ENCODE measurements at places on chromosomes 5 and 9.

- DNase-seq: no peak
These were observed 16.9 kb upstream of the BOD1 start for GRCh38 chr5:173633304-173633703.

DNA sequence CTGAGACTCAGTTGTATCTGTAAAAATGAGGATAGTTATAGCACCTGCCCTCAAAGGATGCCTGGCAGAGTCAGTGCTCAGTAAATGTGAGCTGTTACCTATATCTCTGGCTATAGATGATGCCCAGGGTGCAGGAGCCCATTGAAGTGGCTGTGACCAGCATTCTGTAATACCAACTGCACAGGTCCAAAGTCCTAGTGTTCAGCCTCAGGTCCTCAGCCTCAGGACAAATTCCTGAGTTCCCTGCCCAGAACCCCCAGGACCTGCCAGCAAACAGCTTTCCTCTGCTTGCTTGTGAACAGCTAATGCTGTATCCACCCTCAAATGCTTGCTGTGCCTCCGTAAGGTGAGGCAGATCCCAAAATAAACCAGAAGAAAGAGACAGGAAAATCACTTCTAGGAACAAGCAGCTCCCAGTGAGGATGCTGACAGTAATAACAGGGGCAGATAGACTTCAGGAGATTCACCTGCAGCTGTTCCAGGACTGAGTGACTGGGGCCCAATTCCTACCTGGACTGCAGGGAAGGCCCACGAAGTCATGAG lies 80.8 kb downstream of the SIL1 start:
- DNase-seq: no peak

DNA sequence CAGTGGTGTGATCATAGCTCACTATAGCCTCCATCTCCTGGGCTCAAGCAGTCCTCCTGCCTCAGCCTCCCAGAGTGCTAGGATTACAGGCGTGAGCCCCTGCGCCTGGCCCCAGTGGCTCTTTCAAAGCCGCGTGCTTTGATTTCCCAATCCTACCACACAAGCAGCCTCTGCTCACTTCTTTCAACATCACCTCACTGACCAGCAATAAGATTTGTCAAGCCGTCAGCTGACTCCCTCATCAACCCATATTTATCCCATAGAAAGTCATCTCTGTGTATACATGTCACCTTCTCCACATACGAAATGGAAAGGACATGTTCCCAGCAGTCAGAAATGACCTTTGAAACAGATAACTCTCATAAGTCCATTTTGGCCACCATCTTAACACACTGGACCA lies 26.0 kb downstream of the SLC31A2 start:
- no peak for DNase-seq

DNA sequence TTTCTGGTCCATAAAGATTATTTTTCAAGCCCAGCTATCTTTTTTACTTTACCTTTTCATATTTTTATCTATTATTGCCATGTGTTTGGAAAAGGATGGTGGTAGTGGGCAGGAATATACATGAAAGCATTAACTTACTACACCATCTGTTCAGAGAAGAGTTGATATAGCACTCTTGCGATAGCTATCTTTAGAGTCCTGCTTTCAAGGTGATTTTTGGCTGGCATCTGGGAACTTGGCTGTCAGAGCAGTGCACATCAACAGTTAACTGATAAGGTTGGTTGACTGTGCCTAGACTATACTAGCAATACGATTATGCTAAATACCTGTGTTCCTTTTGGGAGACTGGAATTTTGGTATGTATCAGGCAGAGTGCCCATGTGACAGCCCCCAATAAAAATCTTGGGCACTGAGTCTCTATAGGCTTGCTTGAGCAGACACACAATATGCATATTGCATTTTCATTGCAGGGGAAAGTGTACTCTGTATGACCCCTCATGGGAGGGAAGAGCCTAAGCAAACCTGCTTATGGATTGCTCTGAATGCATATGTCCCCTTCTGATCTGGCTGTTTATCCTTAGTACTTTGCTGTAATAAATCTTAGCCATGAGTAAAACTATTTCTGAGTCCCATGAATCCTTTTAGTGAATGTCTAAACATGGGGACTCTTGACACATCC lies 227.6 kb upstream of the C9orf72 start:
- no peak for DNase-seq

DNA sequence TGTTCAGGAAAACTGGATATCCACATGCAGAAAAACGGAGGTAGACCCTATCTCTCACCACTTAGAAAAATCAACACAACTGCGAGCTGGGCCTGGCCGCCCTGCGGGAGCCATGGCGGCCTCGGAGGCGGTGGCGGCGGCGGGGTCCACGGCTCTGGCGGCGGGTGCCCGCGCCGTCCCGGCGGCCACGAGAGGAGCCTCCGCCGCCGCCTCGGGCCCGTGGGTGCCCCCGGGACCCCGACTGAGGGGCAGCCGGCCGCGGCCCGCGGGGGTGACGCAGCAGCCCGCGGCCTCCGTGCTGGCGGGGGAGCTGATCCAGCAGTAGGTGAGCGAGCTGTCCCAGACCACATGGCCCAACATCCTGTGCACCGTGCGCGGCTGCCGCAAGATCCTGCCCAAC lies 25.3 kb downstream of the FANCC start:
- no peak for DNase-seq

- no peak for DNase-seq
These were observed 52.5 kb upstream of the SEMA6A start for GRCh38 chr5:116626945-116627679.

DNA sequence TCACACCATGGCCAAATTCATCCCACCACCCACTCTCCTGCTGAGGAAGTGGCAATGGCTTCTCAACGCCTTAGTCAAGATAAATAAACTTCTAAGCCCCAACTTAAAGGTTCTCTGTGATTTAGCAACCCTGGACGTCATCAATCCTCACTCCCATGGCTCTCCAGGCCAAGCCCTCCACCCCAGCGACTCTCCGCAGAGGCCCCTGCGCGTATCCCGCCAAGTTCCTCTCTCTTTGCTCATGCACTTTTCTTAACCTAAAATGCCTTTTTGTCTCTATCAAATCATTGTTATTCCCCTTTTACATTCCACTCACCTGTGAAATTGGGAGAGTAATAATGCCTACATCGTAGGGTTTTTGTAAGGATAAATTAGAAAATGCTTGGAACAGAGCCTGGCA lies 88.6 kb downstream of the NRG2 start:
- no peak for DNase-seq

DNA sequence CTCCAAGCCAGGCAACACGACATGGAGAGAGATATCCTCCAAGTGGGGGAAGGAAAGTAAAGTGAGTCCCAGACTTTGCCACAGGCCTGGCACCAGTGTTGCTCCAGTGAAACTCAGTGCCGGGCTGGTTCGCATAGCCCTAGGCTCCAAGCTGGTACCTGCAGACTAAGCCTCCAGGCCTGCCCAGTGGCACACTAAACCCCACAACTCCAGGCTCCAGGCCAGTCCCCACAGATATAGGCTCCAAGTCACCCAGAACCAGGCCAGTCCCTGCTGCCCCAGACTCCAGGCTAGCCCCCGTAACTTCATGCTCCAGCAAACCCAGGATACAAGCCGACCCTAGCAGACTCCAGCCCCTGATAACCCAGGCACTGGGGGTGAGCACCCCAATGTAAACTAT lies 23.0 kb upstream of the AP3B1 start:
- DNase-seq: no peak

DNA sequence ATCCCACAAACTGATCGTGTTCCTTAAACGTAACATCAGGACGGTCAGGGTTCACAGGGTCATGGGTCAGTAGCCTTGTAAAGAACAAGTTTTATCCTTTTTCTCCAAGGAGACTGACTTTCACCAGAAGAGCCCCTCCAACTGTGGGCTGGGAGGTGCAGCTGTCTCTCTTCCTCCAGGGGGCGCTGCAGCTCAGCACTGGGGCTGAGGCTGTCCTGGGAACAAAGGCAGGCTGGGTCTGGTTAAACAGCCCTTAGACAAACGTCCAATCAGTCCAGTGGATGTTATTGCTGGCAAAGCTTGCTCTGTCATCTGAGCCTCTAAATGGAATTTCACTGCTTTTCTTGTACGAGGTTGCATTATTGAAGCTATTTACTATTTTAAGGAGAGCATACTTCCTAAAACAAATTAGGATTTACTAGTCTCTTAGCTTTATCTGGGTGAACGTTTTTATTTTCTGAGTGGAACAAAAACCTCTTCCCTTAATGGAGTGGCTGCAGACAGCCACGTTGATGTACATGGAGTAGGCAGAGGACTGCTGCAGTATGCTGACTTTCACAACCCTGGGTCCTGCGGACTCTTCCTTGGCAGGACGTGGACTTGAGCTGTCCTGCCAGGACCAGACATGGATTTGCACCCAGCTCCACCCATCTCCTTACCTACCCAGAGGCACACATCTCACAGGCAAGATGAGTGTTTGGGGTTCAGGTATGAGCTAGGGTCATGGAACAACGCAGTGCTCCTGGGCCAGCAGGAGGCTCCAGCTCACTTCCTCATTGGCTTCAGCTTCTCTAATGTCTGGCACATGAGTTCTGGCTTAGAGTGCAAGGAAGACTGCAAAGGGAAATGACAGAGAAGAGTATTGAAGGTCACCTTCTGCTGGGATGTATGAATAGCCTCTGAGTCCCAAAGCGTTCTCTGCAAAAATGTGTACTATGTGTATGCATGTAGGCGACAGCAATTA lies 7.8 kb downstream of the EXOSC2 start:
- peak; percentile 70 for DNase-seq

- no peak for DNase-seq
These were observed 34.3 kb upstream of the SPATA31D4 start for GRCh38 chr9:81893929-81894328.

GRCh38 chr5:159210210-159210661 lies 883 bp upstream of the RNF145 start:
- DNase-seq: no peak

- no peak for DNase-seq
These were observed 628.5 kb downstream of the CHSY3 start for GRCh38 chr5:130532786-130533185.

DNA sequence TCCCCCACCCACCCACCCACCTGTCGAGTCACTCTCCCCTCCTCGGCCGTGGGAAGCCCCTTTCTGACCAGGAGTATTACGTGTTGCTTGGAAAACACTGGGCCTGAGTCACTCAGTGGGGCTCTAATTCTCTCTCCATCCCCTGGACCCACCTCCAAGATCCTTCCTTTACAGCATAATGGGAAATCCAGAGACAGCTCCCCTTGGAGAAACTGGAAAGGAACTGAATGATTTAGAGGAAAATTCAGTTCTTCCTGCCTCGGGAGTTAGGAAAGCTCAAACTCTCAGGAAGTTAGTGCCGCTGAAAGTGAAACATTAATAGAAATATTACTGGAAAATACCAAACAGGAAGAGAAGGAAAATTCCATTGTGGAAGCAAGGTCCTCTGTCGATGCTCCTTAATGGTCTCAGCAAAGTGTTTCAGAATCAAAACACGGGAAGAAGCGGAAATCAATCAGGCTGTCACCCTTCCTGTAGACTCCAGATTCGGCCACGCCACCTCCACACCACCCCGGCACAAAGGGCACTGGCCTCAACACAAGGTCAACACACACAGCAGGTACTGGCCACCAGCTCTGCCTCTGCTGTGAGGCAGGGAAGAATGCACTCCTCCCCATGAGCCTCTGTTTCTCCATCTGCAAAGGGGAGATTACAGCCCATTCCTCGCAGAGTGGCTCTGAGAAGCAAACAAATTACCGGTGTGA lies 9.6 kb downstream of the SHB start:
- DNase-seq: no peak

- no peak for DNase-seq
These were observed 39.9 kb downstream of the KIF24 start for GRCh38 chr9:34289159-34289558.

GRCh38 chr5:149387081-149387631 lies 8.1 kb upstream of the IL17B start:
- DNase-seq: no peak

DNA sequence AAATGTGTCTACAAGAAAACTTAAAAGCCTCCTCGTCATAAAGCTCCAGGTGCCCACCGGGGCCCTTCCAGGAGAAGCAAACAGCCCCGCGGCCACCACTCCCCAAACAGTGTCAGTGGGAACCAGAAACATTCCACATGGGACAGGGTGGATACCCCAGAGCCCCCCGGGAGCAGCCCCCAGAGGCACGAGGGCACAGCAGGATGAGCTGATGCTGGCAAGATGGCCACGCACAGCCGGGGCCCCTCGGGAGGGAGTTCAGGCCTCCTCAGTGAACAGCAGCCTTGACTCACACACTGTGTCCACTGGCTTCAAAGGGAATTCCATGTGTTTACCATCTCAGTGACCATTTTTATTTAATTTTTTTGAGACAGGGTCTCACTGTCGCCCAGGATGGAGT lies 10.5 kb downstream of the EXD3 start:
- DNase-seq: no peak

GRCh38 chr9:121268598-121268850 lies 562 bp downstream of the GSN start:
- no peak for DNase-seq

GRCh38 chr9:108272349-108272899 lies 583.4 kb downstream of the ACTL7B start:
- no peak for DNase-seq

- peak; percentile 29 for DNase-seq
These were observed at the start of gene ZNF618 for GRCh38 chr9:113876151-113876992. ZNF618 (plus strand) TSS chr9:113876309; CDS start chr9:113876381, 72 bp downstream.

DNA sequence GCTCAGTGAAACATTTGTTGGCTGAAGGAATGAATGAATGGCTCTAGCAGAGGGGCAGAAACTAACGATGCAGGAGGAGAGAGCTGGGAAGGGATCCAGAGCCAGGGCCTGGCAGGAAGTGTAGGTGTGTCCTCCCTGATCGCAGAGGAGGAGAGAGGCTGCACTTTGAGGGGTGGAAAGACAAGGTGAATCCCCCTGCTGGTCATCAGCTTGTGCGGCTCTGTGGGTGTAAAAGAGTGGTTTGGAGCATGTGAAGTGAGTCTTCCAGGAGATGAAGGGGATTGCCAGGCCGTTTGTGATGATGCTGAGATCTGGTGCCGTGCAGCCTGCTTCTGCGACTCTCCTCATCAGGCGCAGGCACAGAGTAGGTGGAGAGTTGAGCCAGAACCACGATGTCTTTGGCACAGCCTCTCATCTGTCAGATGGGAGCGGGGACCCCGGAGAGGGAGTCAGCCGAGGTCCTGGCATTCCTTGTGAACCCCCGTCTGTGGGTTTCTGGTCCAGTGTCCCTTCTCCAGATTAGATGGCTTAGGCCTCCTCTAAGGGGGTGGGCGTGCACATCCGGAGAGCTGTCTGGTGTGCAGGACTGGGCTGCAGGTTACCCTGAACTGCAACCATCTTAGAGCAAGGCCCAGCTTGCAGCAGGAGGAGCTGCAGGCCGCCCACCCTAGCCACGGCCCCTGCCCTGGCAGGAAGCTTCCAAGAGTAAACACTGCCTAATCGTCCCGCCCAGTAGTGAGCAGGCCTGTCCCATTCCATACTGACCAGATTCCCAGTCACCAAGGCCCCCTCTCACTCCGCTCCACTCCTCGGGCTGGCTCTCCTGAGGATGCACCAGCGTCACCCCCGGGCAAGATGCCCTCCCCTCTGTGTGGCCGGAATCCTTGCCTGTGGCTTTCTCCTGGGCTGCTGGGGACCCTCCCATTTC lies at the start of gene ADAMTS13:
ADAMTS13 (plus strand) TSS at position 753 of the 928 bp plus-strand sequence; CDS start at position 830, 77 bp downstream.
- DNase-seq: no peak

All from activated T-cell treated with anti-CD3 and anti-CD28 coated beads, Interleukin-2, amount 50 U/mL, for 1 hour (primary cell).